ENCODE measurements at places on chromosomes 12 and 14.

DNA sequence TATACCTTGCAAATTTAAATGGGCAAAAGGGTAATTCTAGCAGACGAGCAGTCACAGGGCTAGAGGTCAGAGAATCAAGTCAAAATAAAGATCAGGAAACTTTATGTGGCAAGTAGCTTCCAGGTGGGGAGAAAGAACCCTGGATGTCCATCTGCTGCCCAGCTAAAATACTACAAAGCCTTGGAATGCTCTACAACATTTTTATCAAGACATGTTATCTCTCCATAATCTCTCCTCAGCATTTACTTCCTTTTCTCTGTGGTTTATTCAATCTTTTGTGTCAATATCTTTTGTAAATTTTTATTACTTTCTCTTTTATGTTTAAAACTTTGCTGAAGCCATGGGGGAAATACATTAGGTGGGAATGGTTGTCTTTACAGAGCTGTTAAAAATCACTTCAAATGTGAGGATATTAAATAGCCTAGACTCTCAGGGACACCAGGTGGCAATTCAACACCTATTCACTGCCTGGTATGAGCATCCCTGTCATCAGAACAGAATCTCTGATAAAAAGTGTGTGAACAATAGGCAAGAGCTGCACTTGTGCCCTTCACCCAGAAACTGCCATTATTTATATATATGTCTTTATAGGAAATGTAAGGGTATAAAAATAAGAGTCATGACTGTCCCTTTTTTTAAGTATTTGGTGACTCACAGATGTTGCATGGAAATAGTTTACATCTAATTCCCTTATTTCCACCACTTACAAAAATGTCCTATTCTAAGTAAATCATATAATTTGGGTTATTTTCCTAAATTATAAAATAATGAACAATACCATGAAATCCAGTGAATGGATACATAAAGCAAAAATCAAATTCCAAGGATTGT, 152.9 kb downstream of the EPS8 start:
- DNase-seq: no peak

- no peak for DNase-seq
Observed at GRCh38 chr12:104672096-104672445, 215.3 kb downstream of the CHST11 start.

DNA sequence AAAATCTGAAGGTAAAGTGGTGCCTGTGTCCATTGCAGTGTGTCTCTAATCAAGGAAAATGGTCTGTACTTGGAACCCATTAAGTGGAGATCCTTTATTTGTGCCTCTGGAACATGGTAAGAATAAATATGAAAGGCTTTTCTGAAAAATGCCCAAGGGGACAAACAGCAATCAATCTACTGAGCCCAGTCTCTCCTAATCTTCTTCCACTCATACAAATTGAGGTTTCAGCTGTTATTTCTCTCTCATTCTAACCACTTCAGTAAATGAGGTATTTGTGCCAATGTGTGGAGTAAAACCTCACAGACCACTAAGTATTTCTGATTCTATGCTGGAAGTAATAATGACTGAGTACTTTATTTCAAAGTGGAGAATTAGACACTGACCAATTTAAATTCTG, 82.3 kb upstream of the ST8SIA1 start:
- no peak for DNase-seq

DNA sequence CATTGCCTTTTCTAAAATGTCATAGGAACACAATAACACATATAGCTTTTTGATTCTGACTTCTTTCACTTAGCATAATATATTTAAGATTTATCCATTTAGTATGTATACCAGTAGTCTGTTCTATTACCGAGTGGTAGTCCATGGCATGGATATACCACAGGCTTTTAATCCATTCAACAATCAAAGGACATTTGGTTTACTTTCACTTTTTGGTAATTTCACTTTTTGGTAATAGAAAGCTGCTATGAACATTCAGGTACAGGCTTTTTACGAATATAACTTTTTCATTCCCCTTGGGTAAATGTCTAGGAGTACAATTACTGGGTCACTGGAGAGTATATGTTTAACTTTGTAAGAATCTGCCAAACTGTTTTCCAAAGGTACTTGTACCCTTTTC, 100.7 kb upstream of the PRICKLE1 start:
- DNase-seq: no peak

GRCh38 chr14:89262041-89262440, 155.0 kb downstream of the FOXN3 start:
- DNase-seq: no peak

- no peak for DNase-seq
Observed at GRCh38 chr12:38480594-38480993, 164.0 kb downstream of the ALG10B start.

- no peak for DNase-seq
Observed at GRCh38 chr14:73859145-73859544, 7.5 kb downstream of the PTGR2 start.

GRCh38 chr12:6158749-6159148, 34.3 kb upstream of the VWF start:
- DNase-seq: no peak

GRCh38 chr12:124509676-124510300, 57.6 kb downstream of the NCOR2 start:
- DNase-seq: no peak

DNA sequence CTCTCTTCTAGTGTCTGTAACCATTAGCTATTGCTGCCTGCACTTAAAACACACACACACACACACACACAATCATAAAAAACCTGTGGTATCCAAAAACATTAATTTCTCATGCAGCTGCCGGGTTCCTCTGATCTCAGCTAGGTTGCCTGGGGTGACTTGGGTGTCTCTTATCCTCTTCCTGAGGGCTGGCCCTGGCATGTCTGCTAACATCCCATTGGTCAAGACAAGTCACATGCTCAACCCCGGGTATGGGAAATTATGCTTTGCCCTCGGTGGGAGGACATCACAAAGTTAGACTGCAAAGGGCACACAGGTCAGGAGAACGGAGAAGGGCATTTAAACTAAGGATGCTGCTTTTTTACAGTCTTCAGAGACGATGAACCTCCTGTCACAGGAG, 55.7 kb downstream of the TRPV4 start:
- DNase-seq: no peak

GRCh38 chr14:93528884-93529558, 98.3 kb downstream of the UNC79 start:
- DNase-seq: no peak

DNA sequence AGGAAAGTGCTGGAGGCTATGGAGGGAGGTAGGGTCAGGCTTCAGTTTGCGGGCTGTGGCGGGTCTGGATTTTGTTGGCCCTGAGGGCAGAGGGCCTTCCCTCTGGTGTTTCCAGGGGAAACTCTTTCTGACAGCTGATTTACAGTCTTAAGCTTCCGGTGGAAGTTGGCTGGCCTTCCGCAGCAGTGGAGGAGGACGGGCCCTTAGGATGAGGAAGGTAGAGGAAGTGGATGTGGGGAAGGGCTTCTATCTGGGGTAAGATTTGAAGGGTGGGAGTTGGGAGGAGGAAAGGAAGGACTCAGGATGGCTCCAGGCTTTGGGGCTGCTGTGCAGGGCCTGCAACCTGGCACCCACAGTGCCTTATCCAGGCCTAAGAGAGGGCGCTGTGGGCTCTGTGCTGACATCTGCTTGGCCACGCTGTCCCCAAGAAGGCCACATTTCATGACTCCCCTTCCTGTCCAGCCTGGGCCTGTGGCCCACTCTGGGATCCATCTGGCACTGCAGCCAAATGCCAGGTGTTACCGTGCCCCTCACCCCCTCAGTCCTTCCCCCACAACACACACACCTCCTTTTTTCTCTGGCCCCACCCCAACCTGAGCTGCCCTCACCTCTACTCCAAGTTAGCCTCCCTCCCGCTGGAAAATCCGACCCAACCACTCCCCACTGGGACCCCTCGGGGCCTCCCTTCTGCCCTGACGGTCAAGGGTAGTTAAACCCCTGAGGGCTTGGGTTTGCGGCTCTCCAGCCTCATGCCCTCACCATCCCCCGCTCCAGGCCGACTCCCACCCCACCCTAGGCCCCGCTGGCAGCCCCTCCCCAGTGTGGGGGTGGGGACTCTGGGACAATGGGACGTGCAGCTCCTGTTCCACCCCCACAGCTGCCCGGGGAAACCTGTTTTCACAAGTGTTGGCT, 7.7 kb upstream of the PPP1R13B start:
- no peak for DNase-seq

- DNase-seq: no peak
Observed at GRCh38 chr12:124938587-124938986, 24.1 kb upstream of the UBC start.

- no peak for DNase-seq
Observed at GRCh38 chr14:99879401-99880295, 86.4 kb downstream of the EML1 start.

Data from NCI-H1092 (cell line).